ENCODE measurements at places on chromosomes 6 and 20. TPM values are rescaled to one million over a fixed set of nuclear protein-coding genes. Genes with fewer than 3 reads are reported as not detected.
A peak's percentile ranks its signal among the peaks of the same experiment; 100 is the strongest.

Gene RNF144B
- 35.9 TPM for total RNA-seq

Gene GINS1
- total RNA-seq: 1.5 TPM

GRCh38 chr6:5205035-5205507 lies 55.7 kb downstream of the LYRM4 start:
- no peaks in the 10 kb centered on the region for H3K36me3 ChIP-seq
- no peak for DNase-seq
- H3K27me3 ChIP-seq: no peaks in the 10 kb centered on the region
- no peak overlapping the region for H3K4me3 ChIP-seq
- peaks cover 10% of the 10 kb centered on the region for H3K4me1 ChIP-seq

DNA sequence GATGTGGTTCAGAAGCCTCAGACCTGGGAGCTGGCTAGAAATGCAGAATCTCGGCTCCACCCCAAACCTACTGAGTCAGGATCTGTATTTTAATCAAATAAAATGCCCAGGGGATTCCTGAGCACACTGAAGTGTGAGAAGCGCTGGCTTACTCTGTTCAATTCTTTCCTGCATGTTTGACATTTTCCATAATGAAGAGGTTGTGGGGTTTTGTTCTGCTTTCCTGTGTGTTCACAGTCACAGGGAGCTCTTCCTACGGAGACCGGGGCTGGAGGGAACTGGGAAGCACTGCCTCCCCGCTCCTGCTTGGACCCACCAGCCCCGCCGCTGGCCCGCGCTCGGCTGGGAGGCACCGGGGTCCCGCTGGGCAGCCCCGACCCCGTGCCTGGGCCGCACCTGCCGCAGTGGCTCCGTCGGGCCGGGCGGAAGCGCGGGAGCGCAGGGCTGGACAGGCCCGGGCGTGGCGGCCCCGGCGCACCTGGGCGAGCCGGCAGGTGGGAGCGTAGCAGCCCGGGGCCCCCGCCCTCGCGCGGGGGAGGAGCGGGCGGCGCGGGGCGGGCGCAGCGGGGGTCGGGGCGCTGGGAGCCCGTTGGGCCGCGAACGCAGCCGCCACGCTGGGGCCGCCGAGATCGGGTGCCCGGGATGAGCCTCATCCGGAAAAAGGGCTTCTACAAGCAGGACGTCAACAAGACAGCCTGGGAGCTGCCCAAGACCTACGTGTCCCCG lies at the start of gene MAPK13:
Gene MAPK13 (plus strand): TSS at position 573 of the 726 bp plus-strand sequence. CDS start 70 bp downstream, at position 643.
- no peaks in the 10 kb centered on the region for H3K4me1 ChIP-seq
- no peak for DNase-seq
- H3K27ac ChIP-seq: no peak within 1 kb of the TSS
- H3K36me3 ChIP-seq: no peaks in the 10 kb centered on the region
- H3K4me3 ChIP-seq: peak within 1 kb of the TSS; percentile 3

DNA sequence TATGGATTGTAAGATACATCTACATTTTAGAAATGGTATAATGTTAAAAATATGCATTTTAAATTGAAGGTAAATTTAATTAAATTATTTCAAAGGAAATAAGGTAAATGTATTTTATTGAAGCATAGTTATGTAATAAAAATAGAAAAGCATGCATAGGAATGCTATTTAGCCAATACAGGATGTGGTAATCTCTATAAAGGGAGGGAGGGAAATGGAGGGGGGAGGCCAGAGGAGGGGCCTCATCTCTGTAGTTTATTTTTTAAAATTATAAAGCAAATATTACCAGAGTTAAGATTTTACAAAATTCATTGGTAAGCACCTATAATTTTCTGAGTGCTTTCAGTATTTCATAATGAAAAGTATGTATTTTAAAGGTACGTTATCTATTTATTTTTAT lies 27.2 kb downstream of the SLC16A10 start:
- no peaks in the 10 kb centered on the region for H3K36me3 ChIP-seq
- H3K4me1 ChIP-seq: no peaks in the 10 kb centered on the region
- DNase-seq: no peak
- no peak overlapping the region for H3K27ac ChIP-seq
- H3K27me3 ChIP-seq: no peaks in the 10 kb centered on the region
- H3K4me3 ChIP-seq: no peak overlapping the region

DNA sequence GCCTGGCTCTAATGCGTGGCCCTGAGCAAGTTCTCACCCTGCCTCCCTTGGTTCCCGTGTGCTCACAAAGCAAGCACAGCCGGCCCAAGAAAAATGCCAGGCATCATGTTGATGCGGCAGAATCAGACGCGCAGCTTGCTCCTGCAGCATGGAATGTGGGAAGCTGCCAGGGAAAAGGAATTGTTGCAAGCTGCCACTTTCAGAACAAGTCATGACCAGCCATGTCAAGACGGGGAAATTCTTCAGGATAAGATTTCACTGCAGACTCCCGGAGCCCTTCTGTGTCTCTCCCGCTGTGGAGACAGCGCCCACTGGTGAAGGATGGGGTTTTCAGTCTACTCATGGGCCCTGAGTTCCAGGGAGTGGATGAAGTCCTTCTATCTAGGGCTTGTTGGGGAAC lies 4.6 kb downstream of the DACT2 start:
- H3K4me3 ChIP-seq: no peak overlapping the region
- DNase-seq: no peak
- H3K4me1 ChIP-seq: no peaks in the 10 kb centered on the region
- H3K36me3 ChIP-seq: no peaks in the 10 kb centered on the region
- H3K27ac ChIP-seq: no peak overlapping the region

GRCh38 chr6:163782436-163783003 lies 368.0 kb downstream of the QKI start:
- no peaks in the 10 kb centered on the region for H3K4me1 ChIP-seq
- peak; percentile 50 for DNase-seq
- no peak overlapping the region for H3K4me3 ChIP-seq
- no peak overlapping the region for H3K27ac ChIP-seq
- H3K36me3 ChIP-seq: no peaks in the 10 kb centered on the region

DNA sequence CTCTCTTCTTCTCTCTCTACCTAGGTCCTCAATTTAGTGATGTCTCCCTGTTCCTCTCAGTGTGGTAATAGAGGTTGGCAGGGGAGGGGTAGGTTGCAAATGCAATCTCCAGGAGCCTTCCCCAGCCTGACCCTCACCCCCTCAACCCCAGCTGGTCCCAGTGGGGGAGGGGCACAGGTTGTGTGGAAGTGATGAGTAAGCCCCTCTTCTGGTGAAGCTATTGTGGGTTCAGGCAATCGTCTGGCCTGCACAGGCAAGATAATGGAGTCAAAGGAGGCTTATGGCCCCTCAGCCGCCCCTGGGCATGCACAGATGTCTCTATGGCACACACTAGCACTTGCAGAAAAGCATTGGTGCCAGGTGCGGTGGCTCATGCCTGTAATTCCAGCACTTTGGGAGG lies 10.8 kb upstream of the ADA start:
- H3K27me3 ChIP-seq: no peaks in the 10 kb centered on the region
- H3K27ac ChIP-seq: no peak overlapping the region
- H3K4me1 ChIP-seq: no peaks in the 10 kb centered on the region
- no peak overlapping the region for H3K4me3 ChIP-seq

DNA sequence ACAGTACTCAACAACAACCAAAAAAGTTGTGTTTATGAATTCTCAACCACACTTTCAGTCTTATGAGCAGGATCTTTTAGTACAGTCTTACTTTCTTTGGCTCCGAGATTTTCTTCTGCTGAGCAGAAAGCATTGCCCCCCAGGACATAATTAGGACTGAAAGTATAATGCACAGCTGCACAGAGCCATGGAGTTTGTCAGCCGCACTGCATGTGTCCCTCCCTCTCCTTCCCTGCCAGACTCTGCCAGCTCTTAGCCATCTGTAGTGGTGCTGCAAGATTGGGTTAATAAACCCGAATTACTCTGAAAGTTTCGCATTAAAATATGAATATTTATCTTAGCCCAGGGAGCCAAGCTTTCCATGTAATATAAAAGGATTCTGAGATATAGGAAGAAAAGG lies 179.6 kb upstream of the PTCHD4 start:
- no peaks in the 10 kb centered on the region for H3K36me3 ChIP-seq
- no peak for DNase-seq
- H3K4me3 ChIP-seq: no peak overlapping the region
- H3K4me1 ChIP-seq: no peaks in the 10 kb centered on the region
- no peaks in the 10 kb centered on the region for H3K27me3 ChIP-seq
- no peak overlapping the region for H3K27ac ChIP-seq

DNA sequence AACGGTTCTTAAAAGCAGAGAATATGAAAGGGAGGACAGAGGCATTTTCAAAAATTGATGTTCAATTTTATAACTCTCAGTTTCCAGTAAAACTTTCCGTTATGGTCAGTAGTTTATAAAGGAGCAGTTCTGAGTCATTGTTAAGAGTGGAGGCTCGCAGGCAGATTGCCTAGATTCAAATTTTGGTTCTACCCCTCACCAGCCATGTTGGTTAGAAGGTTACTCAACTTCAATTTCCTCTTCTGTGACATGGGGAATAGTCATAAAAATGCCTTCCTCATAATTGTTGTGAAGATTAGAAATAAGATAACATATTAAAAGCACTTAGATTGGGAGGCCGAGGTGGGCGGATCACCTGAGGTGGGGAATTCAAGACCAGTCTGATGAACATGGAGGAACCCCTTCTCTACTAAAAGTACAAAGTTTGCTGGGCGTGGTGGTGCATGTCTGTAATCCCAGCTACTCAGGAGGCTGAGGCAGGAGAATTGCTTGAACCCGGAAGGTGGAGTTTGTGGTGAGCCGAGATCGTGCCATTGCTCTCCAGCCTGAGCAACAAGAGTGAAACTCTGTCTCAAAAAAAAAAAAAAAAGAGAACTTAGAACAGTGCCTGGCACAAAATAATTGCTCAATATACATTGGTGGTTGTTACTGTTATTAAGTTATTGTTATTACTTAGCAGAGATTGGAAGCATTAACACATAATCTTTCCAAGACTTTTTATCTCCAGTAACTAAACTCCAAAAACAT lies 348.9 kb downstream of the NRN1 start:
- no peak for DNase-seq
- no peaks in the 10 kb centered on the region for H3K36me3 ChIP-seq
- H3K27ac ChIP-seq: no peak overlapping the region
- no peak overlapping the region for H3K4me3 ChIP-seq

GRCh38 chr6:150087336-150087735 lies 18.4 kb upstream of the ULBP3 start:
- H3K4me3 ChIP-seq: no peak overlapping the region
- H3K4me1 ChIP-seq: no peaks in the 10 kb centered on the region
- H3K27me3 ChIP-seq: no peaks in the 10 kb centered on the region
- DNase-seq: no peak
- no peaks in the 10 kb centered on the region for H3K36me3 ChIP-seq

- peaks cover 14% of the 10 kb centered on the region for H3K4me1 ChIP-seq
- DNase-seq: peak; percentile 75
- H3K27ac ChIP-seq: no peak overlapping the region
- no peak overlapping the region for H3K4me3 ChIP-seq
Measured at GRCh38 chr6:89997456-89998445, 103.5 kb downstream of the GJA10 start.

- no peaks in the 10 kb centered on the region for H3K36me3 ChIP-seq
- no peaks in the 10 kb centered on the region for H3K27me3 ChIP-seq
- H3K27ac ChIP-seq: no peak overlapping the region
- no peak overlapping the region for H3K4me3 ChIP-seq
- no peaks in the 10 kb centered on the region for H3K4me1 ChIP-seq
Measured at GRCh38 chr6:153012856-153013255, 10.3 kb upstream of the MTRF1L start.
